ENCODE measurements at places on chromosomes 12 and 14.

- DNase-seq, result peak; percentile 71
Observed at GRCh38 chr12:14845350-14845750, 2.0 kb upstream of the ART4 start.

DNA sequence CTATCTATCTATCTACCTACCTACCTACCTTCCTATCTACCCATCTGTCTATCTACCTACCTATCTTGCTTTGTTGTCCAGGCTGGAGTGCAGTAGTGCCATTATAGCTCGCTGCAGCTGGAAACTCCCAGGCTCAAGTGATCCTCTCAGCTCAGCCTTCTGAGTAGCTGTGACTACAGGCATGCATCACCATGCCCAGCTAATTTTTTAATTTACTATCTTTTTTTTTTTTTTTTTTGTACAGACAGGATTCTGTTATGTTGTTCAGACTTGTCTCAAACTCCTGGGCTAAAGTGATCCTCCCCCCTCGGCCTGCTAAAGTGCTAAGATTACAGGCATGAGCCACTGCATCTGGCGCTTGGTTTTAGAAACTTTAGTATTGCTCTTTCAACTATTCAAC is 762.4 kb downstream of the SLC6A15 start:
- DNase-seq, result no peak

GRCh38 chr14:101222362-101223070 is 319.0 kb upstream of the RTL1 start:
- no peak for DNase-seq

DNA sequence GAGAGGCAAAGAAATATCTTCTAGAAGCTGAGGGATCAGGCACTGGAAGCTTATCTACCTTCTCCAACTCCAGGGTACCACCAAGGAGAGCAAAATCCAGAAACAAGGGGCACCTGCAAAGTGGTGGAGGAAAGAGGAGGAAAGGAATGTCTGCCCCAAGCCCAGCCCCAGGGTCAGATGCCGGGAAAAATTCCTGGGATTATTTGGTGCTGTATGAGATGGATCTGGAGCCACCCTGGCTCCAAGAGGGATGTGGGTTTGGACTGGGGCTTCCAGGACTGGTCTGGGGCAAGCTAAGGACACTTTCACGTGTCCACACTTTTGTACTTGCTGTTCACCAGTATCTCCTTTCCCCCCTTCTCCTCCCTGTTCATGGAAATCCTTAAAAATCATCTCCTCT is 69.8 kb downstream of the DPF3 start:
- DNase-seq, result no peak

GRCh38 chr12:25071366-25071765 is 122.5 kb upstream of the BCAT1 start:
- DNase-seq, result no peak

- DNase-seq, result no peak
Observed at GRCh38 chr14:95071649-95072280, 85.6 kb downstream of the DICER1 start.

GRCh38 chr12:54221402-54221984 is 32.7 kb upstream of the SMUG1 start:
- DNase-seq, result no peak

GRCh38 chr12:15689751-15690191 is 99.4 kb downstream of the EPS8 start:
- no peak for DNase-seq

GRCh38 chr12:44525806-44526654 is 350.1 kb downstream of the NELL2 start:
- DNase-seq, result no peak

DNA sequence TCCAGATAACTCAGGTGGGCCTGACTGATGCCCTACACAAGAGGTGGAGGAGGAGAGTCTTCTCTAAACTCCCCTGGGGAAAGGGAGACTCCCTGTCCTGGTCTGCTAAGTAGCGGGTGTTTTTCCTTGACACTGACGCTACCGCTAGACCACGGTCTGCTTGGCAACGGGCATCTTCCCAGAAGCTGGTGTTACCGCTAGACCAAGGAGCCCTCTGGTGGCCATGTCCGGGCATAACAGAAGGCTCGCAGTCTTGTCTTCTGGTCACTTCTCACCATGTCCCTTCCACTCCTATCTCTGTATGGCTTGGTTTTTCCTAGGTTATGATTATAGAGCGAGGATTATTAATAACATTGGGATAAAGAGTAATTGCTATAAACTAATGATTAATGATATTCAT is 965.5 kb downstream of the TMEM121 start:
- peak; percentile 29 for DNase-seq

DNA sequence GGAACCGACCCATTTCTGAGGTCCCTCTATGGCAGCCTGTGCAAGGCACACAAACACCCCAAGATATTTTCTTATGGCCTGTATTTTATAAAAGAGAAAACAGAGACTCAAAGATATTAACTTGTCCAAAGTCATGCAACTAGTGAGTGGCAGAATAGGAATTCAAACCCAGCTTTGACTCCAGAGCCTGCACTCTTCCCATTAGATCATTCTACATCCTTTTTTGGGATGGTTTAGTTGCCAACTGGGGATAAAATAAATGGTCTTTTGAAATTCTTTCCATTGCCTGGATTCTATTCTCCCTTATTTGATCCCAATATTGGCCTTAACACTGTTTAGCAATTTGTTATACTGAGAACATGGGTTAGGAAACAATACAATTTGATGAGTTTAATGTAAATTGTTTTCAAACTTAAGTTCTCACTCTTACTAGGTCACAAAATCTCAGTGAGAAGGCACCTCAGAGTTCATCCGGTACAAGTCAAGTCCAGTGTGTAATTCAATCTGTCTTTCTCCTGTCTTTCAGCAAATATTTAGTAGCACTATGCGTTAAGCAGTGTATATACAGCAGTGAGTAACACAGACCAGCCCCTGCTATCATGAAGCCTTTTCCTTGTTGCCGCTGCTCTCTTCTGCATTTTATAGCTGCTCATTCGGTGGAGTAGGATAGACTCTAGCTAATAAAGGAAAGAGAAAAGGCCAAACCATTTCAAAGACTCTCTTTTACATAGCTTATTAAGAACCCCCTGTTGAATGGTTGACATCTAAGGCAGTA is 162.1 kb upstream of the IFNG-AS1 start:
- no peak for DNase-seq

GRCh38 chr14:91227183-91227628 is 17.3 kb downstream of the GPR68 start:
- no peak for DNase-seq

DNA sequence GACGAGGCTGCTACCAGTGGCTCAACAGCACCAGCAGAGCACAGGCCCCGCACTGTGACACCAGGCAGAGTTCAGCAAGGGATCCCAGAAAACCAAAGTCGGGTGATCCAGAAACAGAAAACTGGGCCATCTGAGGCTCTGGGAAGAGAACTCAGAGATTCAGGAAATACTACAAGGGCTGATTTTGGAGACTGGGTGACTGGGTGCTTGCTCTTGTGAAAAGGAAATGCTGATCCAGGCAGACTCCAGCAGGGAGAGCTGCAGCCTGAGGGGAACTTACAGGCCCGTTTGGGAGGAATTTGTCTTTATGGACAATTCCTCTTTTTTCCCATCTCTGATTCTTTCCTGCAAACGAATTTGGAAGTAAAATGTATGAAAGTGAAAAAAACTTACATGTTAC is 28.2 kb downstream of the FOXN3 start:
- peak; percentile 52 for DNase-seq

GRCh38 chr12:62581288-62582064 is 114.8 kb downstream of the MON2 start:
- peak; percentile 77 for DNase-seq

- DNase-seq, result no peak
Observed at GRCh38 chr12:109192358-109192757, 76.0 kb downstream of the ACACB start.

DNA sequence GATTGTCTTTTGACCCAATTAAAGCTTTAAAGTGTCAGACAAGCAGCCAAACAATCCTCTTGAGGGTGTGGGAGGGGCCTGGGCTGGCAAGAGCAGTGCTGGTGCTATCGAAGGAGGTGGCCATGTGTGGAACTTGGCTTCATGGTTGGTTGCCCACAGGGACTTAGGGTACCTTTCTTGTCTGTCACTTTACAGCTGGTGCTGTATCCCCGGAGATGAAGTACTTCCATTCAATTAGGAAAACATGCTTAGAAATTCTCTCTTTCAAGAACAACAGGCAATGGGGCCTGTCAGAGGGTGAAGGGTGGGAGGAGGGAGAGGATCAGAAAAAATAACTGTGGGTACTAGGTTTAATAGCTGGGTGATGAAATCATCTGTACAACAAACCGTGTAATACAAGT is 86.5 kb downstream of the DAAM1 start:
- DNase-seq, result no peak

DNA sequence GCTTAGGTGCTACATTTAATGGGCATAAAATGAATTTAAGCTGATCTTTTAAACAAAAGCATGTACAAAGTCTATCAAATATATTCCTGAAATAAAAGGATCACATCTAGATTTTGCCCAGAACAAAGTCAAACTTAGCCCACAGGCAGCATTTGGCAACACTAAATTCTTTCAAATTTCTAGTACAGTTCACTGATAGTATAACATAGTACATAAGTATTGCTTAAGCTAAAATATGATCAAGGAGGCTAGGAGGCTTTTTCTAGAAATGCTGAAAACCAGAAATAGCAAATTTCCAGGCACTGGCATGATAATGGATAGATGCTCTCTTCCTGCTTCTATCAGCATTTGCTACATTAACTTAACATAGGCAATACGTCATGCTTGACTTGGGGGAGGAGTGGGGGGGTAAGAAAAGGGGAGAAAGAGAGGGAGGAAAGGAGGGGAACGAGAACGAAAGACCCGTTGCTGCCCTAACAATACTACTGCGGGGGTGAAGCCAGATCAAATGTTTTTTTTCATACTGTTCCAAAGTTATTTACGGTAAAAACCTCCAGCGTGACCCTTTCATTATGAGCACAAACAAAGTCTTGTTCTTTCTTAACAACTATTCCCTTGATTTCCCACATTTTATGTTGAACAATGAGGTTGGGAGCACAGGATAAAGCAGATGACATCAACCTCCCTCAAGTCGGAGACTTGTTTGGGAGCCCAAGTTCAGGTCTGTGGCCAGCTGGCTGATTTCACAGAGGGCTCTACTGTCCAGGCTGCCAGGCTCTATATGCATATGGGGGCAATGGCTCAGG is 10.6 kb downstream of the TMED10 start:
- no peak for DNase-seq

- no peak for DNase-seq
Observed at GRCh38 chr14:91129261-91129660, 15.4 kb downstream of the DGLUCY start.

DNA sequence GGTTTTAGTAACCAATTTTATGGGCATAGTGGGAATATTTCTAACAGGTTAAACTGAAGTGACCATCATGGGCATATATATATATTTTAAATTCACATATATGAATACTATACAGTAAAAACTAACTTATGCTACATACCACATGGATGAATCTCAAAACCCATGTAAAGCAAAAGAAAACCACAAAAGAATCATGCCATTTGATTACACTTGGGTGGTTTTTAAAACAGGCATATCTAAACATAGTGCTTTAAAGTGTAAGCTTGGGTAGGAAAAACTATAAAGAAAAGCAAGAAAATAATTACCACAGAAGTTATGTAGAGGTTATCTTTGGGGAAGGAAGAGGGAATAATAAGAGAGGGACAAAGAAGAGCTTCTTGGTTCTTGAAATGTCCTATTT is 326.1 kb downstream of the NAV3 start:
- DNase-seq, result no peak

- DNase-seq, result peak; percentile 83
Observed at GRCh38 chr12:56775638-56776037, 12.5 kb downstream of the HSD17B6 start.
